ENCODE measurements at places on chromosomes 3 and 15.
A peak's percentile ranks its signal among the peaks of the same experiment; 100 is the strongest.

- no peak for DNase-seq
These were observed 171.4 kb downstream of the NSUN3 start for GRCh38 chr3:94234177-94234788.

GRCh38 chr3:57544181-57545125 lies at the start of gene DNAH12:
DNAH12 (minus strand) TSS chr3:57544344; CDS start chr3:57542870, 1,474 bp downstream.
- no peak for DNase-seq

GRCh38 chr3:13013994-13014754 lies 59.1 kb downstream of the IQSEC1 start:
- peak; percentile 34 for DNase-seq

- no peak for DNase-seq
These were observed 99.2 kb upstream of the TRPM1 start for GRCh38 chr15:31200735-31201151.
